Esophagus (tissue), 2 donors: ENCODE measurements at places on chromosomes 1 and 21. TPM values are rescaled to one million over a fixed set of nuclear protein-coding genes. Genes with fewer than 3 reads are reported as not detected.

The INTS11 gene
- 74.1 TPM for polyA plus RNA-seq

The IL10RB gene
- 22.9 TPM for polyA plus RNA-seq

The MAN1C1 gene
- polyA plus RNA-seq = 2.4 TPM

The ATP5PF gene
- polyA plus RNA-seq = 294 TPM

The ID3 gene
- 44.2 TPM for polyA plus RNA-seq

The SLC66A1 gene
- 8.9 TPM for polyA plus RNA-seq

The CGN gene
- 13.7 TPM for polyA plus RNA-seq

The YARS1 gene
- polyA plus RNA-seq = 33.2 TPM

The TMPRSS2 gene
- 66.6 TPM for polyA plus RNA-seq

The OR2M7 gene
- polyA plus RNA-seq = not detected

The DYNLT5 gene
- polyA plus RNA-seq = 0.18 TPM

The TFF3 gene
- polyA plus RNA-seq = 8.6 TPM

The SLC16A4 gene
- polyA plus RNA-seq = 0.58 TPM

The OR2G6 gene
- not detected for polyA plus RNA-seq

The RPS6KC1 gene
- 2.2 TPM for polyA plus RNA-seq

The GREM2 gene
- 1.0 TPM for polyA plus RNA-seq

The PLOD1 gene
- 18.2 TPM for polyA plus RNA-seq

The MYCL gene
- 9.5 TPM for polyA plus RNA-seq

The PMF1 gene
- polyA plus RNA-seq = 67.2 TPM

The ERG gene
- 2.2 TPM for polyA plus RNA-seq

The LDLRAD1 gene
- 0.35 TPM for polyA plus RNA-seq

The CFAP107 gene
- not detected for polyA plus RNA-seq

The OR1C1 gene
- polyA plus RNA-seq = not detected

The ARHGAP30 gene
- 9.5 TPM for polyA plus RNA-seq

The TFF2 gene
- 2.3 TPM for polyA plus RNA-seq

The MCOLN3 gene
- polyA plus RNA-seq = 0.41 TPM
